Fibroblast of gingiva (primary cell): ENCODE measurements at places on chromosomes 7 and 10.

GRCh38 chr10:93710333-93710909 is 8.0 kb upstream of the FRA10AC1 start:
- no peak for DNase-seq

GRCh38 chr7:82264783-82265305 is 178.7 kb downstream of the CACNA2D1 start:
- no peak for DNase-seq

DNA sequence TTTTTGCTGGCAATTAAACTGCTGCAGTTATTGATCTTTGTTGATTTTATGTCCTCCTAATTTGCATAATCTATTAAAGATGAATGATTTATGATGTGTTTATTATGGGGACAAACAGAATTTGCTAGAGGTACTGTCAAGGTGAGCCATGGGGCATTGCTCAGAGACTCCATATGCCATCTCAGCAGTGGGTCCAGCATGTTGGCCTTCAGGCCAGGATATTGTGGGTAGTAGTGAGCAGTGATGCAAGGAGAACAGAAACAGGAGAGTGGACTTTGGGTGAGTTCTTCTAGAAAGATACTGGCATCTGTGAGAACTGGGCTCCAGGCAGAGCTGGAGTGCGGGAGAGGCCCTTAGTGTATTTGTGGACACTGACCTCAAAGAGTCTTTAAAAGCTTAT is 65.9 kb downstream of the PAX2 start:
- DNase-seq: no peak

GRCh38 chr10:17562614-17563013 is 54.6 kb downstream of the HACD1 start:
- DNase-seq: peak; percentile 86

DNA sequence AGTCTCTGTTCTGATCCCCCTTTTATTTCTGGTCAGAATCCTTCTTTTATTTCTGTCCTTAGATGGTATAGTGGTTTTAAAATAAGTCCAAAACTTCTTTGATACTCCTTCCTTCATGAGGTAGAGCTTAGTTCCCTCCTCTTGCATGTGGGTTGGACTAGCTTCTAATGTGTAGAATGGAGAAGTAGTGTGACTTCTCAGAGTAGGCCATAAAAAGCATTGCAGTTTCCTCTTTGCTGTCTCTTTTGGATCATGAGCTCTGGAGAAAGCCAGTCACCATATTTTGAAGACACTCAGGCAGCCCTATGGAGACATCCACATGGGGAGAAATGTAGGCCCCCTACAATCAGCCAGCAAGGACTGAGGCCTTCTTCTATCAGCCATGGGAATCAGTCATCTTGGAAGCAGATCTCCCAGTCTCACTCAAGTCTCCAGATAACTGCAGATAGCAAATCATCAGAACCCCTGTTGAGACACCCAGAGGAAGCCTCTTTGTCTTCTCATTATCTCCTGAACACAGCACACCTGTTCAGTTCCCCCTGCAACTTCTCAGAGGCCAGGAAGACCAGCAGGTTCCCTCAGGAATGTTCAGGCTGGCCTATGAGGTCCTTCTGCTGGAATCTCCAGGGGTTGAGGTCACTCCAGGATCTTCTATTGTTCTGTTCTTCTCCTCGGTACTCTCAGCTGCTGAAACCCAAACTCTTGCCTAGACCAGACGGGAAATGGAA is 511.9 kb upstream of the ZMIZ1 start:
- DNase-seq: no peak

GRCh38 chr10:70118196-70118595 is 14.4 kb downstream of the AIFM2 start:
- peak; percentile 81 for DNase-seq

- no peak for DNase-seq
Observed at GRCh38 chr7:155804431-155804831, 7.8 kb downstream of the SHH start.

DNA sequence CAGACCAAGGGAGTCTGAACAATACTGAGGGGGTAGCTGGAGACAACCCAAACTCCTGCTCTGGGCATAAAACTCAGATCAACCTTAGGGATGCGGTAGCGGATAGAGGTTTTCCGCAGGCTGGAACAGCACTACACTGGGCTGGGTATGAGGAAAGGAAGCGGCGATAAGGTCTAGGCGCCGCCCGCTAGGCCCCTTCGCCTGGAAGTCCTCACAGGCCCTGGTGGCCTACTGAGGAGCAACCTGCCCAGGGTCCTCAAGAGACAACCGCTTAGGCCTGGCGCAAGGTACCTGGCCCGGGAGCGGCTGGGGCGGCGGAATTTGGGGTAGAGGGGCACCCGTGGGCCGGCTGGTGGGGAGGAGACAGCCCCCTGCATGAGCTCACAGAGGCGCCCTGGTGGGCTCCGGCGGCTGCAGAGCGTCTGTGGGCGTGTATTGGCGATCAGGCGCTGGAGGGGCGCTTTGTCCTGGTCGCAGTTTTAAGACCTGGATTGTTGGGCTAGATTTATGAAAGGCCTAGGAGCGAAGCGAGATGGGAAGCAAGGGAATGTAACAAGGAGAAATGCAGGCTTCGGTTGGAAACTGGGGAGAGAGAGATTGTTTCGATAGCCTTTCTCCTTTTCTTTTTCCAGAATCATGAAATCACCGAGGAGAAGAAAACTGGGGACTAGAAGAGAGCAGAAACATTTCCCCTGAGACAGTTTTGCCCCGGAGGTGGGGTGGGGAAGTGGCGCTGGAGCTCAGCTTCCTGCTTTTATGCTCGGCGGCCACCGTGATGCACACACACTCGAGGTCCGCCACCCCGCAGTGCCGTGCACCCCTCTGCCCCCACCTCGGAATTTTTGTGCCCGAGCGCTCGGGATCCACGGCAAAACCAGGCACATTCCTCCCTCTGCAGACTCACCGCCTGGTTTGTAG is 2.4 kb upstream of the NKX2-3 start:
- no peak for DNase-seq

DNA sequence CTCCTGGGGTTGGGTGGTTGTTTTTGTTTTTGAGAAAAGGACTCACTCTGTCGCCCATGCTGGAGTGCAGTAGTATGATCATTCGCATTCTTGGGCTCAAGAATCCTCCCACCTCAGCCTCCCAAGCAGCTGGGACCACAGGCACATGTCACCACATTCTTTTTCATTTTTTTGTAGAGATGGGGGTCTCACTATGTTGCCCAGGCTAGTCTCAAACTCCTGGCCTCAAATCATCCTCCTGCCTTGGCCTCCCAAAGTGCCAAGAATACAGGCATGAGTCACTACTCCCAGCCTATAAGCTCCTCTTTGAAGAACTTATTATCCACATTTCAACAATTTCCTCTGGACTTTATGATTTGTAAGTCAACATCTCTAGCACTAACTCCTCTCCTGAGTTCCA is 102.7 kb downstream of the KMT2C start:
- no peak for DNase-seq

- no peak for DNase-seq
Observed at GRCh38 chr10:34438741-34439140, 376.4 kb downstream of the PARD3 start.

DNA sequence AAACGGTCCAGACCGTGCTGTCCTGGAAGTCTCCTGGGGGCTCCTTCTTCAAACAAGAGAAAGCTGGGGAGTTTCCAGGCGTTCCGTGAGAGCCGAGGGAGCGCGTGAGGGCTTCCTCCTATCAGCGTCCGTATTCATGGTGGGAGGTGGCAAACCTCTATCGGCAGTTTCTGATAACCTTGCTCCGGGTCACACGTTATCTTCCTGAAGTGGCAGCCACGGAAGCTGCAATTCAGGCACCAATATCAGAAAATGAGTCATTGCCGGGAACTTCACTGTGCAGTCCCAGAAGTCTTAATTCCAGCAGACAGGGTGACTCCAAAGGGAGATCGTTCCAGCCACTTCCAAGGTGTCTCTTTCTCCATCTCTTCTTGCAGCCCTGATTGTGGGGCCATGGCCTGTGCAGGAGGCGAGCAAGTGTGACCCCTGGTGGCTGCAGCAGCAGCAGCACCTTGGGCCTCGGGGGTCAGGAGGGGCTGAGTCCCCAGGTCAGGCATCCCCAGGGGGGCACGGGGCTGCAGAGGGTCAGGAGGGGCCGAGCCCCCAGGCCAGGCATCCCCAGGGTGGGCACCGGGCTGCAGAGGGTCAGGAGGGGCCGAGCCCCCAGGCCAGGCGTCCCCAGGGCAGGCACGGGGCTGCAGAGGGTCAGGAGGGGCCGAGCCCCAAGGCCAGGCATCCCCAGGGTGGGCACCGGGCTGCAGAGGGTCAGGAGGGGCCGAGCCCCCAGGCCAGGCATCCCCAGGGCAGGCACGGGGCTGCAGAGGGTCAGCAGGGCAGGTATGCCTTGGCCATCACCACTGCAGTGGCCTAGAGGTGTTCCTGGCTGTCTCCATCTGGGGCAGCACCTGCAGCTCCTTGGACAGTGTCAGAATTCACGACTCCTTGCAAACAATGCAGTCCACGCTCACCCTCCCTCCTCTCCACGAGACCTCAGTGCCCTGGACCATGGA is 538.7 kb downstream of the DNAJB6 start:
- DNase-seq: no peak

DNA sequence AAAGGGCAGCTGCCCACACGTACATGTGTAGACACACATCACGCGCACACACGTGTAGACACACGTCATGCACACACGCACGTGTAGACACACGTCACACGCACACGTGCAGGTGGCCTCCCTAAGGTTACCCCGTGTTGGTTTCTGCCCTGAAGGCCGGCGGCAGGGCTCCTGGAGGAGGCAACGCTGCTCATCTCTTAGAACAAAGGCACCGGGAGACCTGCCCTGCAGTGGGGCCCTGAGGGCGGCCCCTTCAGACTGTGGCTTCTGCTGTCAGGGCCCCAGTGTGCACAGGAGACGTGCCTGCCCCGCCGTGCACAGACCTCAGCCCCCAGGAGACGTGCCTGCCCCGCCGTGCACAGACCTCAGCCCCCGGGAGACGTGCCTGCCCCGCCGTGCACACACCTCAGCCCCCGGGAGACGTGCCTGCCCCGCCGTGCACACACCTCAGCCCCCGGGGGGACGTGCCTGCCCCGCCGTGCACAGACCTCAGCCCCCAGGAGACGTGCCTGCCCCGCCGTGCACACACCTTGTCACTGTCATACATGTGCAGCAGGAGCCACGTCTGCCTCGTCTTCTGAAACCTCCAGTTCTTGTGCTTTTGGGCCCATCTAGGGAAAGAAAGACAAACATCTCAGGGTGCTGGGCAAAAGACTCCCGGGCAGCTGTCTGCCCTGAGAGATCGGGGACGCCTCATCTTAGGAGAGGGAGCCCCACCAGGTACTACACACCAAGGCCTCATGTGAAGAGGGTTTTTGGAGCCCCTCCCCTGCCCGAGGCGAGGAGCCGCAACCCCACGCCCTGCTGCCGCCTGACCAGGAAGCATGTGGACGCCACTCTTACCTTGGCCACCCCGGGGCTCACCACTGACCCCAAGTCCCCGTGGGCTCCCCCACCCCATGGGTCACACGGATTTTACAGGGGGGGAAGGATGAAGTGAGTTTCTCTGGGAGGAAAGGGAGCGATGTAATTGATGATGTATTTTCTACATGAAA is 17.3 kb downstream of the CYP2W1 start:
- DNase-seq: no peak

DNA sequence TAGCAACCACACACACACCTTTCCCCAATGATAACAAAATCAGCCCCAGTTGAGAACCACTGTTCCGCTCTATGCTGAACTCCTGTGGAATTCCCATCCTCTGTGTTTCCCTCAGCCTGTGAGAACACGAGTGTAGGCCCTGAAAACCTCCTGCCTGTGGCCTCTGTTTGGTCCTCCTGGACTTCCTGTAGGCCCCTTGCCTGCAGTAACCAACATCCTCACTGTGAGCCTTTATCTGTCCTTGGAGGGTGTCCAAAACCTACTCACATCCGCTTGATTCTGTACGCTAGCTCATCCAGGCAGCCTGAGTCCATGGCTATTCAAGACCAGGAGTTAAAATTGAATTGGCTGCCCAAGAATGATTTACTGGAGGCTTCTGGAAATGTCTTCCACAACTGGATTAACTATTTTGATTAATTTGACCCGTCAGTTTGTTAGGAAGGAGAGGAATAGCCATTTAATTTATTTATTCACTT is 149.8 kb downstream of the AKR1D1 start:
- DNase-seq: no peak

GRCh38 chr7:101804088-101804963 is 13.1 kb upstream of the CUX1 start:
- DNase-seq: no peak

DNA sequence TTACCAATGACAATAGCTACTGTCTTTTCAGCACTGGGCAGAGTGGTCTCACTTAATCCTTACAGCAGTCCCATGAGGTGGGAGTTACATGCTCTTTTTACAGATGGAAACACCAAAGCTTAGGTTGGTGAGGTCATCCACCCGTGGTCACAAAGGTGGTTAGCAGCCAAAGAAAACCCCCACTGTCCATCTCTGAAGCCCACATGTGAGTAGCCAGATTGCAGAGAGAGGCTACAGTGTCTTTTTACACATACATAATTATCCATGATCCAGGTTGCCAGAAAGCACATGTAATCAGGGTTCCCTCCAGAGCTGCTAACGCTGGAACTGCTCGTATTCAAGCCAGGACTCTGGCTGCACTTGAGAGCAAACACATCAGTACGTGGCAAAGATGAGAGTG is 24.6 kb upstream of the ANKRD2 start:
- DNase-seq: no peak

DNA sequence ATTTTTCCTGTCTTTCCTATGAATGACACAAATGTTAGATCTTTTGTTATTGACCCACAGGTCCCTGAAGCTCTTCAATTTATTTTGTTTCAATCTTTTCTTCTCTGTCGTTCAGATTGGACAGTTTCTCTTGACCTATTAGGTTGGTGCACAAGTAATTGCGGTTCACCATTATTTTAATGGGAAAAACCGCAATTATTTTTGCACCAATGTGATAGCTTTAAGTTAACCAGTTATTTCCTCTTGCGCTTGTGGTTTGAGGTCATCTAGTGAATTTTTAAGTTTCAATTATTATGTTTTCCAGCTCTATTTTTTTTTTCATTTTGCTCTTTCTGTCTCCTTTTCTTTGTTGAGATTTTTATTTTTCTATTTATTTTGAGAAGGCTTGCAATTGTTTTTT is 399.2 kb downstream of the INHBA start:
- DNase-seq: no peak
